ENCODE measurements at places on chromosomes 3 and 15.
A peak's percentile ranks its signal among the peaks of the same experiment; 100 is the strongest.

- no peak for DNase-seq
Measured at GRCh38 chr3:63580151-63580550, 72.3 kb upstream of the SNTN start.

DNA sequence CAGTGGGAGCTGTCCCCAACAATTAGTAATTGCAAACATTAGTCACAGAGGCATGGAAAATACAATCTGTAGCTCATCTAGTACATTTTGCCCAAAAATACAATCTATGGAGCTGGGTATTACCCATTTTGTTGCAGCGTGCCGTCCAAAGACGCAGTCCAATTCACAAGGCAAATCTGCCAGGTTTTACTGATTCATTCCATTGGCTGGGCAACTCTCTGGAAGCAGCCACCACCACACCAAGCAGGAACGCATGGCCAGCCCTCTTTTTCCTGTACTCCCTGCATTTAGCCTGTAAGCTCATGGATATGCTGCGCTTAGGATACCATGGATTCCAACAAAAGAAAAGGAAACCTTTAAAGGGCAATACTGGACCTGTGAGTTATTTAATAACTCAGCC lies 60.5 kb upstream of the ARRDC4 start:
- DNase-seq = no peak

DNA sequence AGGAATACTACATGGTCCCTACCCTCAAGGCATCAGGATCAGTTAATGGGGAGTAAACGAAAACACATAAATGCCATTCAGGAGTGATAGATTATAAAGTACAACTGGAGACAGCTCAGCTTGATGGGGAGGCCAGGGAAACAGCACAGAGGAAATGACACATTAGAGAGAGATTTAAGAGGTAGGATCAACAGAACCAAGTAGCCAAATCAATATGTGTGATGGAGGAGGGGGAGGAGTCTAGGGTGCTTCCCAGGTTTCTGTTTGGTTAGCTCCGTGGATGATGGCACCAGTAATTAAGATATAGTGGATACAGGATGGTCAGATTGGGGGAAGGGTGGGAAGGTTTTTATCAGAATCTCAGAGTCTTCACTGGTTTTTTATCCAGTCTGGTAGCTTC lies 229.5 kb upstream of the ROPN1 start:
- DNase-seq = no peak

DNA sequence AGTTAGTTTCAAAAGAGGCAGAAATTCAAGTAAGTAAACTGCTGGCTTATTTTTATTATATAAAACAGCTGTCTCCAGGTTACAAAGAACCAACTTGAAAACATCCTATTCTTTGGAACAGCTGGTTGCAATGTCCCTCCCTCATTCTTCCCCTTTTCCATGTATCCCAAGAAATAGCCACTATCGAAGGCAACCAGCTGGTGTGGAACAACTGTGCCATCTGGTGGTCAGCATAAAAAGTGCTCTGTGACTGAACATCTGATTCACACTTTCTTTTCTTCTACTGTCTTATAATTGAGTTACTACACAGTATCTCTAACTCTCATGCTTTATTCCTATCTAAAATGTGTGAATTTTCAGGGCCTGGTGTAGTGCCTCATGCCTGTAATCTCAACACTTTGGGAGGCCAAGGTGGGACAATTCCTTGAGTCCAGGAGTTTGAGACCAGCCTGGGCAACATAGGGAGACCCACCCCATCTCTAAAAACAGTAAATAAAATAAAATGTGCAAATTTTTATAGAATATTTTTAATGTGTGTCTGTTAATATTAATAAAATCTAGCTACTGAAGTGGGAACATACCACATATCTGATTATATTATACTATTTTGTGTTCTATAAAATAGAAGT lies 9.6 kb downstream of the OSBPL11 start:
- DNase-seq = peak; percentile 48

DNA sequence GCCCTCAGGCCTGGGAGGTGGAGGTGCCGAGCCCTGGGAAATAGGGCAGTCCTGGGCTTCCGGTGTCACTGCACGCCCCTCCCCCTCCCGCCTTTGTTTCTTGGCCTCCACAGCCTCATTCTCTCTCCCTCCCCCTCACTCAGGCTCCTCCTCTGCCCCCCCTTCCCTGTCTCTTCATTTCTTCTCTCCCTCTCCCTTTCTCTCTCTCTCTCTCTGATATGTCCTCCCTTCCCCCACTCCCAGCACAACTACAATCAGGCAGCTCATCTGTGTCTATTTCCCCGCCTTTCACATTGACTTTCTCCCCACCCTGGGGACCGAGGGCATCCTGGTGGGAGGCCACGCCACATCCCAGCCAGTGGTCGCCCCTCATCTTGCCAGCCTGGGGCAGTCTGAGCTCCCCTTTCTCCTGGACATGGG lies 40.2 kb downstream of the IDH2 start:
- DNase-seq = peak; percentile 32

DNA sequence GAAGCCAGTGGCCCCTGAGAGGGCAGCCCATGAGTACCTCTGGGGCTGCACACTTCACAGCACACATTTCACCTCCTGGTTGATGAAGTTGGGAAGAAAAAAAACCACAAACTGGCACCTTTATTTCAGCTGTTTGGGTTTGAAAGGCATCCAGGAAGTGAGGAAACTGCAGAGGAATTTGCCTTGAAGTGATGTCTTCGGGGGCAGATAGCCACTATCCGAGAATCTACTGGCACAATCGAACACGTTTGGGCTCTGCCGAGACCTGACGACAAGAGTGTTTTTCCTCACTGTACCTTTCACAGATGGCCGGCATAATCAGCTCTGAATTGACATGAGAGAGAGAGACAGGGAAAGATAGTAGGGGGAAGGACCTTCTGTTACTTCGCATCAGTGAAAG lies 59.7 kb downstream of the LRIG1 start:
- no peak for DNase-seq

GRCh38 chr3:138881233-138881632 lies 46.5 kb upstream of the PIK3CB start:
- DNase-seq = no peak

GRCh38 chr15:50355980-50356379 lies 982 bp upstream of the GABPB1 start:
- DNase-seq = no peak

DNA sequence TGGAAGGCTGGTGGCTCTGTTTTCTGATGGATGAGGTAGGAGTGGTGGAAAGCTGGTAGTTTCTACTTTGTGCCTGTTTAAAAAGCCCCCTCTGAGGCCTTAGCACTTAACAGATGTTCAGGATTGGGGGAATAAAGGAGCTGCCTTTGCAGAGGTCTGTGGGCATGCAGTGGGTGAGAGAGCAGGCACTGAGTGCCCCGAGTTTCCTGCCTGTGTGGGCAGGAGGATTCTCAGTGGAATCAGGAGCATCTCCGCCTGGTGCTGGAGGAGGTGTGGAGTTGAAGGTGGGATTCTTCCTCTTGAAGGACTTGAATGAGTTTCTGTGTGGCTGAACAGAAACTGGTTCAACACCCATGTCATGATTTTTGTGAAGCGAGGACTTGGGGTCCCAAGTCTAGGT lies 74.3 kb downstream of the IGF1R start:
- DNase-seq = no peak
